ENCODE measurements at places on chromosomes 4 and X.

DNA sequence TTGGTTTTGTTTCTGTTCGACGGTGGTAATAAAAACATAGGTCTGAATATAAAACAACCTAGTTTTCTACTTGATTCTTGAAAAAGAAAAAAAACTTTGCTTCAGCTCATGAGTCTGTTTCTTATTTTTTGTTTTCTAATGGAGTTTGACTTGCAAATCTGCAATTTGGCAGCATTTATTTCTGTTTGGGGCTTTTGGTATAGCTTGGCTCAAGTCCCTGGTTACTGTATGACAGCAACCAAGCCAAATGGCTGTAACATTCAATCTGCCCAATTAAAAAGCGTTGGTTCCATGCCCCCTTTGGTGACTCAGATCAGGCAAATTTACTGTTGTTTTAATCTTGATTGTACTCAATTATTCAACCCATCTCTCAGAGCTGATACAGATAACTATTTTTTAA is 263.4 kb downstream of the GRIA3 start:
- no peak for DNase-seq

- peak; percentile 51 for DNase-seq
These were observed 30.5 kb downstream of the PLAC8 start for GRCh38 chr4:83083925-83084475.

GRCh38 chr4:173518425-173519102 is 11.5 kb downstream of the HAND2 start:
- no peak for DNase-seq

DNA sequence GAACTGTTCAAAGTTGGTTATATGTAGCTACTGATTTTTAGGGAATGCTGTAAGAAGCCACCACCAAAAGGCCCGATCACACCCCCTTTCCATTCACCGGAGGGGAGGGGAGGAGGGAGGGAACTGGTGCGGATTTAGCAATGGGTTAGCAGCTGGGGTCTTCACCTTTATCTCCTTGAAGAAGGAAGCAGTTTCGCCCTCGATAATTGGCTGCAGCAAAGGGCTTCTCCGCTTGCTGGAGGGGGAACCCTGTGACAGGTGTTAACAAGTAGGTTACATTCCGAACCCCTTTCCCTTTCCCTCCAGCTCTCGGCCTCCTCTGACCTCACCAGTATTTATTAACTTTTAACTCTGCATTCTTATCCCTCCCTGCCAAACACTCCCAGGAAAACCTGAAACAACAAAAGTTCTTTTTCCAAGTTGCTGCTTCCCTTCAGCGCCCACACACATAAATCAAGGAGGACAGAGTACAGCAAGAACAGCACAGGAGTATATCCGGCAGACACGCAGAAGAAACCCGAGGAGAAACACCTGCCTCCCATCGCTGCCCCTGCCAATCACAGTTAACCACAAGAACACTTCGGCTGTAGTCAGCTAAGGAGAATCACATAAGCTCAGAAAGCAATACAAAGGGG is 39.8 kb upstream of the NAP1L5 start:
- no peak for DNase-seq

GRCh38 chrX:136745215-136746173 is 35.2 kb downstream of the ARHGEF6 start:
- no peak for DNase-seq

DNA sequence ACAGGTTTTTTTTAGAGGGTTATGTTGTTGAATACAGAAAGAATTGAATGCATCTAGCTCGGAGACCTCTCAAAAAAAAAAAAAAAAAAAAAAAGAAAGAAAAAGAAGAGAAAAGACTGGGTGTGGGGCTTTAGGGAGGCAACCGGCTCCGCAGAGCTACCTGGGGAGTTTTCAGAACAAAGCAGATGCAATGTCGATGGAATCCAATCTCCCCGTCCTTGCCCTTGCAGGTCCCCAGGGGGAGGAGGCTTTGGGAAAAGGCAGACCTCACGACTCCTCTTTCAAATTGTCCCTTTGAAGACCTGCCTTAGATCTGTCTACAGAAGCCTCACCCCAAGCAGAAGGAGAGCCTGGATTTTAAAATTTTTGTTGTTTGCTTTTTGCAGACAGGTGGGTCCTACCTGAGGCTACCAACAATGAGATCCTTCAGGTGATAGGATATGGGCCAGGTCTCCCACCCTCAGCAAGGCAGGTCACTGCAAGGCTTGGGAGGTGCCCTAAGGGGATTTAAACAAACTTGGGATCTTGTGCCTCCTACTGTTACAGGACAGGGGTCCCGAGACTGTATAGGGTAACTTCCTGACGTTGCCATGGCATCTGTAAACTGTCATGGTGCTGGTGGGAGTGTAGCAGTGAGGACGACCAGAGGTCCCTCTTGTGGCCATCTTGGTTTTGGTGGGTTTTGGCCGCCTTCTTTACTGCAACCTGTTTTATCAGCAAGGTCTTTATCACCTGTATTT is 75.2 kb upstream of the PRKX start:
- DNase-seq = no peak

- no peak for DNase-seq
These were observed 142.4 kb downstream of the TMEM164 start for GRCh38 chrX:110145311-110145710.

GRCh38 chr4:2281575-2282343 is 19.9 kb upstream of the MXD4 start:
- DNase-seq = peak; percentile 88

DNA sequence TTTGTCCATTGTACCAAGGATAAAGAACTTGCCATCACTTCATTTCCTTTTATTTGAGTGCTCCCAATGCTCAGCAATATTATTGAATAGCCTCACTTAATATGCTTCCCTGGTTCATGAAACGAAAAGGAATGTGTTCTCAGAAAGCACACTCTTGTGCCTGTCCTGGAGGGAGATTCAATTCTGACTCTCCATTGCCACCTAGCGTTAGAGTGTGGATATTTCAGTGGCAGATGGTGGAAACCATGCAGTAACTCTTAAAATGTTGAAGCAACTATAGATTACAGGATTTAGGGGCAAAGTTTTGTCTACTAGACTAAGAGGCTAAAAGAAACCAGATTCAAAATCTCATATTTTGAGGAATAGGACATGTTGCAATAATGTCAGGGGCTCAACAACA is 36.0 kb downstream of the GAB3 start:
- no peak for DNase-seq

Data from effector memory CD4-positive, alpha-beta T cell (primary cell).